ENCODE measurements at places on chromosomes 5 and 9. TPM values are rescaled to one million over a fixed set of nuclear protein-coding genes. Genes with fewer than 3 reads are reported as not detected.

Gene DAPK1
- total RNA-seq = 7.2 TPM

Gene STOM
- total RNA-seq = 246 TPM

Gene ZNF367
- total RNA-seq = 0.14 TPM

Gene ZNF354C
- 3.4 TPM for total RNA-seq

Gene CCL21
- total RNA-seq = not detected

Measured in nasal cavity respiratory epithelium epithelial cell of viscerocranial mucosa (primary cell).